ENCODE measurements at places on chromosomes 16 and 17. TPM values are rescaled to one million over a fixed set of nuclear protein-coding genes. Genes with fewer than 3 reads are reported as not detected.

DNA sequence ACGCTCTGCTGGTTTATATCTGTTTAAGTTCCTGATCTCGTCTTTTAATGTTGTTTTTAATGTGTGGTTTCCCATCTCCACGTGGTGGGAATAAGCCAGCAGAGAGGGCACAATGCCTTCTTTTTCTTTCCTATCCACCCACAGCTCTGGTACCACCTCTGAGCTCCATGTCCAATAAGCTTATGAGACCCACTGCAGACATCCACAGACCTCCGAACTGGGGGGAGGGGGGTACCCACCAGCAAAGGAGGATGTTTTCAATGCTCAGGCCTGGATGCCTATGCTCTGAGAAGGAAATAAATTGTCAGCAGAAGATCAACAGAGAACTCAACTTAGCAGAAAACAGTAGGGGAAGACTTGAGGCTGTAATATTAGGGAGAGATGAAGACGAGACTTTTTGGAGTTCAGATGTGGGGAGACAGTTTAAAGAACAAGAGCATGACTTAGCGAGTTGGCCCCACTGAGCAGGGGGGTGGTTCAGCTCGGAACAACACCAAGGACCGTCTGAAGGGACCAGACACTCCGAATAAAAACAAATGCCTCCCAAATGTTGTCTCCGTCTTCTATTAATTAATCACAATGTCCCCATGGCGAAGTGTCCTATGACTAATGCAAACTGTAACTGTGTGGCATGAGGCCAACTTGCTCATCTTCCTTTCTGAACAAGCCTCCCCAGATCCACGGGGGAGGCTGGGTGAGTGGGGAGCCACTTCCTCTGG is 62.7 kb downstream of the GAS7 start:
- H3K4me1 ChIP-seq = peaks cover 10% of the 10 kb centered on the region
- no peak overlapping the region for H3K27ac ChIP-seq
- H3K36me3 ChIP-seq = no peaks in the 10 kb centered on the region
- no peak overlapping the region for H3K4me3 ChIP-seq

- H3K27me3 ChIP-seq = no peaks in the 10 kb centered on the region
- peaks cover 9% of the 10 kb centered on the region for H3K4me1 ChIP-seq
- DNase-seq = no peak
- H3K27ac ChIP-seq = peak overlapping the region; percentile 38
- H3K36me3 ChIP-seq = no peaks in the 10 kb centered on the region
These were observed 16.5 kb upstream of the SNN start for GRCh38 chr16:11651796-11652195.

GRCh38 chr16:89062389-89063345 is 31.0 kb upstream of the ACSF3 start:
- H3K27me3 ChIP-seq = no peaks in the 10 kb centered on the region
- H3K4me3 ChIP-seq = no peak overlapping the region
- H3K4me1 ChIP-seq = peaks cover 1% of the 10 kb centered on the region
- DNase-seq = no peak
- no peak overlapping the region for H3K27ac ChIP-seq

GRCh38 chr16:75471723-75472633 is 7.5 kb upstream of the TMEM170A start:
- H3K27me3 ChIP-seq = peaks cover 3% of the 10 kb centered on the region
- H3K27ac ChIP-seq = no peak overlapping the region
- peak; percentile 75 for DNase-seq
- H3K36me3 ChIP-seq = no peaks in the 10 kb centered on the region
- H3K4me1 ChIP-seq = peaks cover 6% of the 10 kb centered on the region

- H3K4me3 ChIP-seq = peak within 1 kb of the TSS; percentile 92
- DNase-seq = peak; percentile 18
- peak within 1 kb of the TSS; percentile 95 for H3K27ac ChIP-seq
- no peaks in the 10 kb centered on the region for H3K27me3 ChIP-seq
- peaks cover 4% of the 10 kb centered on the region for H3K36me3 ChIP-seq
These were observed at the start of gene P4HB for GRCh38 chr17:81859906-81860755. Gene P4HB (minus strand): TSS chr17:81860535. CDS start chr17:81860471, 64 bp downstream.

GRCh38 chr17:72403713-72404209 is 282.9 kb downstream of the SOX9 start:
- H3K36me3 ChIP-seq = no peaks in the 10 kb centered on the region
- no peak overlapping the region for H3K27ac ChIP-seq
- H3K27me3 ChIP-seq = peaks cover 10% of the 10 kb centered on the region
- DNase-seq = no peak
- no peak overlapping the region for H3K4me3 ChIP-seq

DNA sequence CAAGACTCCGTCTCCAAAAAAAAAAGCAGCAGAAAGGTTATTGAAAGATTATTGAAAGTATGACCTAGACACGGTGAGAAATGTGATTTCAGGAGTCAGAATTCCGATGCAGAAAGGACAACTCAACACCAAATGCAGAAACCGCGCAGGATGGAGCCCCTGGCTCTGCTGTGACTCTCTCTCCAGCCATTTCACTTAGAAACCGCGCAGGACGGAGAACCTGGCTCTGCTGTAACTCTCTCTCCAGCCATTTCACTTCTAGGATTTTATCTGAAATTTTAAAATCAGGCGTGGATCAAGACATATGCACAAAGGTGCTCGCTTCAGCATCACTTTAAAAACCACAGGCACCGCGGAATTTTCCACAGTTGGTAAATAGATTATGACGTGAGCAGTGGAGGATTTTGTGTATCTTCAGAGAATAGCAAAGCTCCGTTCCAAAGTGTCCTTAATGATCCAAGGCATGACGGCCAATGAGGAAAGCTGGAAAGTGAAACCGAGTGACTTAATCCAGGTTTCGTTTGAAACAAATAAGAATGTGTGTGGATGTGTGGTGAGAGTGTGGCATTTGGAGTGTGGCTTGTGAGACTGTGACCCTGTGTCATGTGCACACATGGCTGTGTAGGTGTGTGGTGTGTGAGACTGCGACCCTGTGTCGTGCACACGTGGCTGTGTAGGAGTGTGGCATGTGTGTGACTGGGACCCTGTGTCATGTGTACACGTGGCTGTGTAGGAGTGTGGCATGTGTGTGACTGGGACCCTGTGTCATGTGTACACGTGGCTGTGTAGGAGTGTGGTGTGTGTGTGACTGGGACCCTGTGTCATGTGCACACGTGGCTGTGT is 9.5 kb downstream of the UTS2R start:
- H3K27ac ChIP-seq = no peak overlapping the region
- no peak overlapping the region for H3K4me3 ChIP-seq
- peaks cover 15% of the 10 kb centered on the region for H3K27me3 ChIP-seq

DNA sequence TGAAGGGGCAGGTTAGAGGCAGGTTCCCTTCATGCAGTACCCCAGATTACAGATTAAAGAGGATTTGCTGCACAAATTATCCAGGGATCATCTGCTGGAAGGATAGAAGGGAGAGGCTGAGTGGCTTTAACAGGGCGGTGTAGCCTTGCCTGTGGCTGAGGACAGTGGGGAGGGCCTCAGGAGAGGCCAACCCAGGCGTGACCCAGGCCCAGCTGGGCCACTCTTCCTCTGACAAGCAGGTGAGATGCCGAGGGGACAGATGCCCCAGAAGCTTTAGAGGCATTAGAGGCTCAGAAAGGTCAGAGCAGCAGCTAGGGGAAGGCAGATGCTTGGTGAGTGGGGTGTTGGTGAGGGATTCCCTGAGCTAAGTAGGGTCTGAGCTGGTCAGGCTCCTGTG is 18.1 kb upstream of the MTMR4 start:
- no peak overlapping the region for H3K27ac ChIP-seq
- H3K27me3 ChIP-seq = peaks cover 28% of the 10 kb centered on the region
- H3K36me3 ChIP-seq = peaks cover 3% of the 10 kb centered on the region
- peaks cover 7% of the 10 kb centered on the region for H3K4me1 ChIP-seq
- no peak for DNase-seq
- H3K4me3 ChIP-seq = peak overlapping the region; percentile 73

GRCh38 chr17:19338031-19338990 is 24.2 kb downstream of the B9D1 start:
- no peak overlapping the region for H3K4me3 ChIP-seq
- no peaks in the 10 kb centered on the region for H3K4me1 ChIP-seq
- peaks cover 26% of the 10 kb centered on the region for H3K27me3 ChIP-seq
- peak; percentile 80 for DNase-seq
- H3K36me3 ChIP-seq = no peaks in the 10 kb centered on the region

DNA sequence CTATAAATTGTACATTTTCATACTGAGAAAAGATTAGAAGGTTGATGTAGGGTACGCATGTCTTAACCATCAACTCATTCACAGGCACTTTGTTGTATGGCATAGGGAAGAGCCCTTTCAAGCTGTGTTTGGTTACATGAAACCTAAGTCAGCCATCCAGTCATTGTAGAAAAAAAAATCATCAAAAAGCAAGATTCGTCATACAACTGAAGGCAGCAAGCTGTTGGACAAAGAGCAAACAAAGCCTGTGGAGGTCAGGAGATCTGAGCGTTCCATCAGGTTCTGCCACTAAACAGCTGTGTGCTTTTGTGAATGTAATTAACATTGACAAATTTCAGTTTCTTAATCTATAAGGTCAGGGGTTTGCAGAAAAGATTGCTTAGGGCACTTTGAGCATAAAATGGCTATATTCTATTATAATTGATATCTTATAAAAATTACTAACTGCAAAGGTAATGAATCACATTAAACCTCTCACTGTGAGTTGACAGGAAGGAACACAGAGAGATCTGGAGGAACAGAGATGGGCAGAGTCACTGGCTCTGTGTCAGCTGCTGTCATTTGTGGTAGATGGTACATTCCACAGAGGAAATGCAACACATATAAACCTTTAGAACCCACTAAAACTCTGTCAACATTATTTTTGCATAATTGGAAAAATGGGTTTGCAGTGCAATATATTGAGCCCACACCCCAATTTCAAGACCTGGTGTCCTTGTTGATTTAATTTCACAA is 66.3 kb upstream of the MYOCD start:
- no peak overlapping the region for H3K4me3 ChIP-seq
- no peaks in the 10 kb centered on the region for H3K36me3 ChIP-seq
- H3K27ac ChIP-seq = no peak overlapping the region

DNA sequence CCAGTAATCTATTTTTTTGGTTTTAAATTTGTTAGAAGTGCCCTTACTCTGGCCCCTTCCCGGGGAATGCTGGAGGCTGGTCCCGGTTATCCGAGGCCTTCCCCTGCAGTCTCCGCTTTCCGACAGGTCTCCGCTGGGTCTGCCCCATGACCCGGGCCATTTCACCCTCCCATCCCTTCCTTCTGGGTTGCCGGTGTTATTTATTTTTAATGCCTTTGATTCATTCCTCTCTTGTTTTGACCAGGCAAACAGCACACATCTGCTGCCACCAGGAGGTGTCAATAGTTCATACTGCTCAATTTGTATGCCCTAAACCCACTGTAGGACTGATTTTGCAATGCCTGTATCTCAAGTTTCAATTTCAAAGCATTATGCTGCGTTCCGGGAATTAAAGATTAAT is 113.2 kb upstream of the IRX5 start:
- no peak for DNase-seq
- H3K4me1 ChIP-seq = no peaks in the 10 kb centered on the region
- H3K36me3 ChIP-seq = no peaks in the 10 kb centered on the region
- H3K27me3 ChIP-seq = peaks cover 10% of the 10 kb centered on the region
- H3K4me3 ChIP-seq = no peak overlapping the region

GRCh38 chr16:15521758-15522509 is 87.5 kb downstream of the BMERB1 start:
- H3K27me3 ChIP-seq = no peaks in the 10 kb centered on the region
- no peak for DNase-seq
- no peak overlapping the region for H3K27ac ChIP-seq
- peaks cover 13% of the 10 kb centered on the region for H3K4me1 ChIP-seq
- no peak overlapping the region for H3K4me3 ChIP-seq
- H3K36me3 ChIP-seq = no peaks in the 10 kb centered on the region

GRCh38 chr16:67796099-67796718 is 10.2 kb downstream of the RANBP10 start:
- peaks cover 45% of the 10 kb centered on the region for H3K36me3 ChIP-seq
- no peak for DNase-seq
- H3K27me3 ChIP-seq = no peaks in the 10 kb centered on the region

- no peaks in the 10 kb centered on the region for H3K4me1 ChIP-seq
- H3K27ac ChIP-seq = no peak overlapping the region
- H3K4me3 ChIP-seq = no peak overlapping the region
These were observed 11.4 kb upstream of the PLK1 start for GRCh38 chr16:23667355-23667659.

DNA sequence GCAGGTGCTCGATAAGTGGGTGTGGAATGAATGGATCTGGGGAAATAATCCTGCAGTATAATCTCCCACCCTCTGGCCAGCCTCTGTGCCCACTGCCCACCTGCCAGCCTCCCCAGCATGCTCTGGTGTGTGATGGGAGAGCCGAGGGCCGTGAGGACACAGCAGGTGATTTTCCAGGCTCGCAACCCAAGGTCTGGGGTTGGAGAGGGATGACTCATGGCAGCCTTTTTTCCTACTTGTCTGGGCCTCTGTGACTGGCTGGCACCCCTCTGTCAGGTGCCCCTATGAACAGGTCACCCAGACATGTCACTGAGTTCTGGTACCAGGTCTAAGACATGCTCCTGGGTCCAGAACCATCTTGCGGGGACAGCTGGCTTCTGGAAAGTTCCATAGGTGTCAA is 385.7 kb upstream of the TNRC6C start:
- peaks cover 2% of the 10 kb centered on the region for H3K27me3 ChIP-seq
- peaks cover 8% of the 10 kb centered on the region for H3K4me1 ChIP-seq
- no peaks in the 10 kb centered on the region for H3K36me3 ChIP-seq

DNA sequence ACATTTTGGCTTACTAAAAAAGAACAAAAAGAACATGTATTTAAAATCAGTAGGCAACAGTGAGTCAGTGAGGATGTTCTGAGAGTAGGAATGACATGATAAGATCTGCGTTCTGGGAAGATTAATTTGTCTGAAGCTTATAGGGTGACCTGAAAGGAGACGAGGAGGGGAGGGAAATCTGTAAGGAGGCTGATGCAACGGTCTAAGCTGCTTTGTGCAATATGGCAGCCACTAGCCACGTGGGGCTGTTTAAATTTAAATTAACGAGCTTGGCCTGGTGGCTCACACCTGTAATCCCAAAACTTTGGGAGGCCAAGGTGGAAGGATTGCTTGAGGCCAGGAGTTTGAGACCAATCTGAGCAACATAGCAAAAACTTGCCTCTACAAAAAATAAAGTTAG is 181.6 kb upstream of the CACNG3 start:
- no peak for DNase-seq
- H3K36me3 ChIP-seq = peaks cover 8% of the 10 kb centered on the region
- H3K27ac ChIP-seq = no peak overlapping the region
- no peak overlapping the region for H3K4me3 ChIP-seq

DNA sequence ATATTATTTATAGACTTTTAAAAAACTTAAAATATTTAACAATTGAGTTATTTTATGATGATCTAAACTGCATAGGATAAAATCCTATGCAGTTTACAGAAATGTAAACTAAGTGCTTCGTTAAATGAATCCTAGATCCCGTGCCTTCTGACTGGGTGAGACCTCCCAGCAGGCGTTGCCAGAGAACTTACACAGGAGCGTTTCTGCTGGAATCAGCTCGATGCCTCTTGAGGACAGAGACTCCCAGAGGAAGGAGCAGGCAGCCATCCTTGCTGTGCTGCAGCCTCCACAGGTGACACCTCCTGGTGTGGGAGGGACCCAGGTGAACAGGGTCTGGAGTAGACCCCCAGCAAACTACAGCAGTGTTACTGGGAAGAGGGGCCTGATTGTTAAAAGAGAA is 160.4 kb downstream of the WWOX start:
- no peak overlapping the region for H3K27ac ChIP-seq
- H3K36me3 ChIP-seq = peaks cover 23% of the 10 kb centered on the region
- H3K4me3 ChIP-seq = no peak overlapping the region
- no peaks in the 10 kb centered on the region for H3K4me1 ChIP-seq
- DNase-seq = no peak
- no peaks in the 10 kb centered on the region for H3K27me3 ChIP-seq

Gene COX6A2
- not detected for polyA plus RNA-seq

Gene GPR139
- polyA plus RNA-seq = not detected

Gene ALOX15B
- not detected for polyA plus RNA-seq

Gene DOC2B
- not detected for polyA plus RNA-seq

Gene OR1A1
- not detected for polyA plus RNA-seq

Gene SPNS3
- 18.9 TPM for polyA plus RNA-seq

Gene RHBDL3
- not detected for polyA plus RNA-seq

Gene MYH13
- not detected for polyA plus RNA-seq

All from naive thymus-derived CD8-positive, alpha-beta T cell (primary cell).